Smooth muscle cell of the pulmonary artery (primary cell): ENCODE measurements at places on chromosomes 5 and 9. TPM values are rescaled to one million over a fixed set of nuclear protein-coding genes. Genes with fewer than 3 reads are reported as not detected.

TRIM14 gene
- 2.6 and 7.3 TPM in 2 replicates for total RNA-seq

PLAC8L1 gene
- 0.20 and 0.52 TPM in 2 replicates for total RNA-seq

WDR38 gene
- not detected in 2 replicates for total RNA-seq

SGCD gene
- total RNA-seq, result 2.5 and 9.8 TPM in 2 replicates

IFNK gene
- not detected in 2 replicates for total RNA-seq

FOXD4 gene
- 0.13 and 0.17 TPM in 2 replicates for total RNA-seq

FAM153A gene
- 0.10 and 0.20 TPM in 2 replicates for total RNA-seq

CCL27 gene
- 0.17 TPM in 1 of 2 replicates, not detected in the other for total RNA-seq

DDX4 gene
- not detected in 2 replicates for total RNA-seq

IL13 gene
- total RNA-seq, result not detected in 2 replicates

FBXO4 gene
- total RNA-seq, result 7.4 and 7.9 TPM in 2 replicates

ANKRD31 gene
- total RNA-seq, result under 0.01 and 0.03 TPM in 2 replicates

NTRK2 gene
- total RNA-seq, result 1.0 and 18.4 TPM in 2 replicates
